ENCODE measurements at places on chromosomes 2 and 18. TPM values are rescaled to one million over a fixed set of nuclear protein-coding genes. Genes with fewer than 3 reads are reported as not detected.

- H3K27ac ChIP-seq, result no peak overlapping the region
- peaks cover 12% of the 10 kb centered on the region for H3K27me3 ChIP-seq
- no peak for DNase-seq
- peaks cover 2% of the 10 kb centered on the region for H3K36me3 ChIP-seq
- no peak overlapping the region for H3K4me3 ChIP-seq
Measured at GRCh38 chr2:11659115-11659475, 10.9 kb downstream of the NTSR2 start.

GRCh38 chr2:73069855-73070642 lies 1.5 kb downstream of the SFXN5 start:
- DNase-seq, result no peak
- H3K36me3 ChIP-seq, result no peaks in the 10 kb centered on the region
- peaks cover 21% of the 10 kb centered on the region for H3K4me1 ChIP-seq
- H3K27me3 ChIP-seq, result no peaks in the 10 kb centered on the region
- peak overlapping the region; percentile 82 for H3K4me3 ChIP-seq

DNA sequence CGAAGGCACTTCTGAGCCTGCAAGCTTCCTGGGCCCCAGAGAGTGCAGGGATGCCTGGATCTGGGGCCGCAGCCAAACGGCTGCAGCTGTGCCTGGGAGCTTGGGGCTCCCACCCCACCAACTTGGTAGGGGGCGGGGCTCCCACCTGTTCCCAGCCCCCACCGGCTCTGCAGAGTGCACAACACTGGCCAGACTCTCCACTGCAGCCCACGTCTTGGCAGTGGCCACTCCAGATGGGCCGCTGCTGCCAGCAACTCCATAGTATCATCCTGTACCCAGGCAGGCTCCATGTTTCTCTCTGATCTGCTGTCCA lies 9.9 kb downstream of the DYSF start:
- H3K4me3 ChIP-seq, result no peak overlapping the region
- DNase-seq, result no peak
- H3K27me3 ChIP-seq, result peaks cover 15% of the 10 kb centered on the region
- H3K4me1 ChIP-seq, result peaks cover 6% of the 10 kb centered on the region

GRCh38 chr2:198285216-198285615 lies 480.8 kb downstream of the PLCL1 start:
- no peaks in the 10 kb centered on the region for H3K4me1 ChIP-seq
- no peaks in the 10 kb centered on the region for H3K36me3 ChIP-seq
- no peak for DNase-seq
- H3K27ac ChIP-seq, result no peak overlapping the region
- peaks cover 18% of the 10 kb centered on the region for H3K27me3 ChIP-seq

DNA sequence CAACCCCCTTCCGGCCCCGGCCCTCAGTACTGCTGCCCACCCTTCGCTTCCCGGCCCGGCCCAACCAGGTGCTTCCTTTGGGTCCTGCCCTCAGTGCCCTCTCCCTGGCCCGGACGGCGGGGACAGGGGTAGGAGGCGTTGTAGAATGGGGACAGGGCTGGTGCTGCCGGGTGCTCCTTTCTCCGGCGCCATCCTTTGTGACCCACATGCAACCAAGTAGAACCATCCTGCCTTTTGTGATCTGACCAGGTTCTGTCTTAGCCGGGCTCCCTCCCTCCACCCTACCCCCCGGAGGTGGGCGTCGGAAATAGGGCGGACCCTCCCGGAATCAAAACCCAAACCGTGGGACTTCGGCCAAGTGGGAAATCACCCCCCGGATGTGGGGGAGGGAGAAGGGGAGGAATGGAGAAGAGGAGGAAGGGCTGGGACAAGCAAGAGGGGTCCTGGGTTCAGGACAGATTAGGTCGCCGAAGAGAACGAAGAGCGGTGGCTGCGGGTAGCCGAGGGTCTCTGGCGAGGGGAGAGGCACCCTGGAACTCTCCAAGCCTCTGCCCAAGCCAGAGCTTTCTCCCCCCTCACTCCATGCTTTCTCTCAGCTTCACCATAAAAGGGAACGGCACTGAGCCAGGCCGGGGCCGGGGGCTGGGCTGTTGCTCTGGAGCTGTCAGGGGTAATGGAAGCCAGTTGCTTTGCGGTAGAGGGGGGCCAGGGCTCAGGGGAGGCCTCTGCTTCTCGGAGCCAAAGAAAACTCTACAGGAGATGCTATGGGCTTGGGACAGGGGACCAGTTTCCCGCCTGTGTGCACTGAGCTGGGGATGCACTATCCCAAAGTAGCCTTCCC lies 756 bp upstream of the OST4 start:
- peak; percentile 65 for DNase-seq
- H3K27me3 ChIP-seq, result no peaks in the 10 kb centered on the region
- peak overlapping the region; percentile 89 for H3K27ac ChIP-seq
- H3K36me3 ChIP-seq, result peaks cover 33% of the 10 kb centered on the region
- peaks cover 71% of the 10 kb centered on the region for H3K4me1 ChIP-seq

DNA sequence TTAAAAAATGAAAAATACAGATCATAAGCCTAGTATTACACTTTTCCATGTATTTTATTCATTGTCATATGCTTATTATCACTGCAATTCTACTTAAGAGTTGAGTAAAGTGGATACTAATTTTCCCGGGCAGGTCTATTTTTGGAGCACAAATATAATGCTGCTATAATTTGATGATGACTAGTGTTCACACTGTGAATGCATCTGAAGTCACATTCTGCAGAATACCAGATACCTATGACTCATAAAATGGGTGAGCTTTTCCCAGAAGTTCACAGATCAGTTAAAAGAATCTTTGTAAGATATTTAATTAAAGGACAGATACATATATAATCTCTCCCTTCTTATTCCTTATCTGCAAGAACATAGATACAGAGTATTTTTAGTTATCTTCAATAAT lies 79.8 kb upstream of the MC4R start:
- no peak overlapping the region for H3K4me3 ChIP-seq
- no peaks in the 10 kb centered on the region for H3K4me1 ChIP-seq
- no peak for DNase-seq

DNA sequence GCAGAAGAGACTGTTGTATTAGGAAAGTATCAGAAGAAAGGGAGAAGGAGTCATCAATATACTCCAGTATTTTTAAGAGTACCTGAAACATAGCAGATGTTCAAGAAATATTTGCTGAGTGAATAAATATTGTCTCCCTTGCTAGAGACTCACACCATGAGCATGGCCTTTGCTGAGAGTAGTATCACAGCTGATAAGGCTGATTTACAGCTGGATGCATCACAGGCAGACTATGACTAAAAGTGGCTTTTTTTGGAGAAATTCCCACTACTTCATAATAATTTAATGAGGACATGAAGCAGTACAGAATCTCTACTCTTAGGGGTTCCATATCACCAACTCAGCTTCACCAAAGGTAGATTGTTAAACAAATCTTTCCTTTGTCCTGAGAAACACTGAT lies 373.3 kb downstream of the RBM43 start:
- no peaks in the 10 kb centered on the region for H3K36me3 ChIP-seq
- H3K4me1 ChIP-seq, result no peaks in the 10 kb centered on the region
- DNase-seq, result no peak
- H3K27me3 ChIP-seq, result peaks cover 5% of the 10 kb centered on the region
- no peak overlapping the region for H3K4me3 ChIP-seq
- no peak overlapping the region for H3K27ac ChIP-seq

- DNase-seq, result no peak
- H3K4me3 ChIP-seq, result no peak overlapping the region
- no peaks in the 10 kb centered on the region for H3K4me1 ChIP-seq
Measured at GRCh38 chr2:120486441-120486840, 140.5 kb downstream of the INHBB start.

GRCh38 chr2:152730591-152731333 lies 12.3 kb downstream of the ARL6IP6 start:
- H3K4me3 ChIP-seq, result no peak overlapping the region
- peak; percentile 20 for DNase-seq
- peaks cover 5% of the 10 kb centered on the region for H3K36me3 ChIP-seq
- H3K4me1 ChIP-seq, result peaks cover 21% of the 10 kb centered on the region
- H3K27me3 ChIP-seq, result no peaks in the 10 kb centered on the region
- H3K27ac ChIP-seq, result no peak overlapping the region

GRCh38 chr2:232835687-232836208 lies 34.3 kb upstream of the SNORC start:
- H3K4me1 ChIP-seq, result peaks cover 24% of the 10 kb centered on the region
- no peak for DNase-seq
- H3K4me3 ChIP-seq, result no peak overlapping the region
- H3K27ac ChIP-seq, result no peak overlapping the region

DNA sequence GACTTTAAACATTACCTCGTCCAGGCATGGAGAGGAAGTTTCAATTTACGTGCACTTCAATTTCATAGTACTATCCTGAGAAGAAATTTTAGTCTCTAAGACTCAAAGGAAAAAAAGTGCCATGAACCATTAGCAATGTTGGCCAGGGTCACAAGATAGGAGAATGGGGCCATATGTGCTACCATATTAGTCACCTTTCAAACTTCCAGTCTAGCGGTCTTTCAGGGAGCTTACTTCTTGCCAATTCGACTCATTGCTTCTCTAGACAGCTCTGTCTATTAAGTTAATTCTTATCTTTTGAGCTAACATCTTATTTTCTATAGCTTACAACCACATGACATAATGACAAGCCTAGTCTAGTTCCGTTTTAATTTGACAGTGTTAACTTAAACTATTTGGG lies 129.1 kb downstream of the ANKRD44 start:
- no peak overlapping the region for H3K4me3 ChIP-seq
- peaks cover 54% of the 10 kb centered on the region for H3K36me3 ChIP-seq
- peak overlapping the region; percentile 27 for H3K27ac ChIP-seq
- no peak for DNase-seq

DNA sequence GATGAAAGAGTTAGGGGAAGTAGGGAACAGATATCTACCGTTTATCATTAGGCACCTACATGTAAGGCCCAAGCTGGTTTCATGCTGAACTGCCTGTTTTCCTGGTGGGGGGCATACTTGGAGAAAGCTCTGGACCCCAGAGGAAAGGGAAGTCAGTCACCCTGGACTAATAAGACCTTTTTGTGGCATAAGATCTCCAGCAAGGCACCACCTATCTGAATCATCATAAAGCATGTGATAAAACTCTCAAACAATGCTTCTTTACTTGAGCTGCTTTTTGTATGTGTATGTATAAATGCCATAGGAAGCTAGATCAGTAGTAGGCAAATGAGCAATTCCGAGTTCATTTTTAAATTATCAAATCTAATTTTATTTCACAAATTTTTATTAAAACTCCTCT lies 104.8 kb downstream of the TANC1 start:
- H3K4me3 ChIP-seq, result no peak overlapping the region
- H3K27ac ChIP-seq, result no peak overlapping the region
- H3K36me3 ChIP-seq, result no peaks in the 10 kb centered on the region
- H3K4me1 ChIP-seq, result no peaks in the 10 kb centered on the region
- H3K27me3 ChIP-seq, result no peaks in the 10 kb centered on the region

- no peaks in the 10 kb centered on the region for H3K36me3 ChIP-seq
- H3K4me1 ChIP-seq, result peaks cover 47% of the 10 kb centered on the region
- no peak overlapping the region for H3K27ac ChIP-seq
Measured at GRCh38 chr2:95059656-95060370, 34.3 kb downstream of the MAL start.

- H3K27me3 ChIP-seq, result peaks cover 5% of the 10 kb centered on the region
- peak; percentile 20 for DNase-seq
- H3K4me1 ChIP-seq, result peaks cover 6% of the 10 kb centered on the region
- H3K4me3 ChIP-seq, result no peak overlapping the region
- H3K27ac ChIP-seq, result no peak overlapping the region
- no peaks in the 10 kb centered on the region for H3K36me3 ChIP-seq
Measured at GRCh38 chr2:217899231-217900009, 103.4 kb downstream of the TNS1 start.

- H3K27ac ChIP-seq, result no peak overlapping the region
- no peak for DNase-seq
- peaks cover under 1% of the 10 kb centered on the region for H3K27me3 ChIP-seq
- no peaks in the 10 kb centered on the region for H3K36me3 ChIP-seq
- H3K4me3 ChIP-seq, result no peak overlapping the region
Measured at GRCh38 chr18:51506811-51507210, 309.3 kb upstream of the MEX3C start.

DNA sequence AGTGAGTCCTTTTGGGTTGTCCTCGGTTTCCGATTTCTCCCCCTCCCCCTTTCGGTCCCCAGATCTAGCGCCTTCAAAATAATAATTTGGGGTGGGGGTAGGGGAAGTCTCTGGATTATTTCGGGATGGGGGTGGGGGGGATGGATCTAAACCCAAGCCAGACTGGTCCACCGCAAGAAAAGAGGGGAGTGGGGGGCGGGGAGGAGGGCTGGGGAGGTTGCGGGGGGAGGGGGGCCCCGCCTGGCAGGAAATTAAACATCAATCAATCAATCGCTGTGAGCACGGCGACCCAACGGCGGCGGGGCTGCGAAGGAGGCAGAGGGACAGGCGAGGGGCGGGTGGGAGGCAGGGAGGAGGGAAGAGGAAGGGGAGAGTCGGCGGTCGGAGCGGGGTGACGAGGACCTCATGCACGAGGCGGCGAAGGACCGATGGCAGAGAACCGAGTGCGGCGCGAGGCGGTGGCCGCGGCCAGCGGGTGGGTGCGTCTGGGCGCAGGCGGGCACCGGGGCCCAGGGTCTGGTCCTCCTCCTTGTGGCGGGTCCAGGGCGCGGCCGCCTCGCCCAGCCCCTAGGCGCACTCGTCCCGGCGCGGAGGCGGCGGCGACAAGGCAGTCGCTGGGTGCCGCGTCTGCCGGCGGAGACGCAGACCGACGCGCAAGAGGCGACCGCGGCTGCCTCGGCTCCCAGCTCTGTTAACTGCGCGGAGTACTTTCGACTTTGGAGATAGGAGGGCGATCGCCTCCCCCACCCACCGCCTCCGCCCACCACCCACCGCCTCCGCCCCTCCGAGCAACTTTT lies 468 bp upstream of the SATB2 start:
- H3K27me3 ChIP-seq, result peaks cover 39% of the 10 kb centered on the region
- no peaks in the 10 kb centered on the region for H3K36me3 ChIP-seq
- H3K27ac ChIP-seq, result no peak overlapping the region
- DNase-seq, result peak; percentile 59
- peak overlapping the region; percentile 82 for H3K4me3 ChIP-seq
- peaks cover 21% of the 10 kb centered on the region for H3K4me1 ChIP-seq

DNA sequence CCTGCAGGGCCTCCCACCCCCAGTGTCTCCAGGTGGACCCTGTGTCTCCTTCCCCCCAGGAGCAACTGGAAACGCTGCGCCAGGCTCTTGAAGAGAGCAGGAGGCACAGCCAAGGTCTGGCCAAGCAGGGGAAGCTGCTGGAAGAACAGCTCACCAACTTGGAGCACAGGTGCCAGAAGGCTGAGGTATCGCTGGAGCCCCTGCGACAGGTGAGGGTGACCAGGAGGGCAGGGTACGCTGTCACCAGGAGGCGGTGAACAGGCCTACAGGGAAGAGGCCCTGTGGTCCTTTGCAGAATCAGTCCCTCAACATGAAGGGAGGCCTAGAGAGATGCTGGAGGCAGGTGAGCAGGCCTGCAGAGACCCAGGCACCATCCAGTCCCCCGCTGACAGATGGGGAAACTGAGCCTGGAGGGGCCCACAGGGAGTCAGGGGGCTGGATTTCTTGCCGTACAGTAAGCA lies 15.6 kb upstream of the SNED1 start:
- peaks cover 4% of the 10 kb centered on the region for H3K27me3 ChIP-seq
- H3K4me1 ChIP-seq, result no peaks in the 10 kb centered on the region
- H3K4me3 ChIP-seq, result no peak overlapping the region
- DNase-seq, result no peak

ACTR1B gene
- total RNA-seq, result 124 TPM

UPP2 gene
- not detected for total RNA-seq

PLCD4 gene
- total RNA-seq, result 0.18 TPM

SLC66A3 gene
- total RNA-seq, result 9.8 TPM

ZSWIM2 gene
- total RNA-seq, result not detected

ABCB11 gene
- total RNA-seq, result not detected
